Type B pancreatic cell (in vitro differentiated cells): ENCODE measurements at places on chromosomes 16 and 17. TPM values are rescaled to one million over a fixed set of nuclear protein-coding genes. Genes with fewer than 3 reads are reported as not detected.
A peak's percentile ranks its signal among the peaks of the same experiment; 100 is the strongest.

The TMEM88 gene
- total RNA-seq, result 4.5 and 10.2 TPM in 2 replicates

The ZNF385C gene
- 1.7 and 3.3 TPM in 2 replicates for total RNA-seq

The TEDC2 gene
- 10.5 and 31.6 TPM in 2 replicates for total RNA-seq

The CD300LF gene
- 0.19 TPM in 1 of 2 replicates, not detected in the other for total RNA-seq

The KRT28 gene
- 0.21 TPM in 1 of 2 replicates, not detected in the other for total RNA-seq

The SMG1 gene
- 77.0 and 80.5 TPM in 2 replicates for total RNA-seq

The TVP23A gene
- total RNA-seq, result 0.62 and 2.5 TPM in 2 replicates

The PRAC2 gene
- total RNA-seq, result not detected in 2 replicates

- H3K4me3 ChIP-seq, result no peak overlapping the region
- DNase-seq, result no peak
- peaks cover 7% of the 10 kb centered on the region for H3K36me3 ChIP-seq
These were observed 30.6 kb downstream of the MAP2K6 start for GRCh38 chr17:69445132-69445531.

DNA sequence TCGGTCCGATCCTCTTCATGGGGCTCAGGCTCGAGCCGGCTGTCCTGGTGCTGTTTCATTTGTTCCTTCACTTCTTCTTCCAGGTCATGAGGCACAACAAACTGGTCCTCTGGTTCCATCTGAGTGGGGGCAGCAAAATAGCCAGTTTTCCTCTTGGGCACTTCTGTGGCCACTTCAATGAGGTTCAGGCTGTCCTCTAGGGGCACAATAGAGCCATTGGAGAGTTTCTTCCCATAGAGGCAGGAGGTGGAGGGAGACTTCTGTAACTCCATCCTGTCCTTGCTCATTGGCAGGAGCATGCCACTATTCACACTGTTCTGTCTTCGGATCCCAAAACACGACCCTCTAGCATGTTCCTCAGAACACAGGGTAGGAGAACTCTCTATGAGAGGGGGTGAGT is 22.9 kb downstream of the MARVELD3 start:
- no peak for DNase-seq
- H3K36me3 ChIP-seq, result peaks cover 24% of the 10 kb centered on the region
- no peaks in the 10 kb centered on the region for H3K4me1 ChIP-seq
- no peak overlapping the region for H3K4me3 ChIP-seq

DNA sequence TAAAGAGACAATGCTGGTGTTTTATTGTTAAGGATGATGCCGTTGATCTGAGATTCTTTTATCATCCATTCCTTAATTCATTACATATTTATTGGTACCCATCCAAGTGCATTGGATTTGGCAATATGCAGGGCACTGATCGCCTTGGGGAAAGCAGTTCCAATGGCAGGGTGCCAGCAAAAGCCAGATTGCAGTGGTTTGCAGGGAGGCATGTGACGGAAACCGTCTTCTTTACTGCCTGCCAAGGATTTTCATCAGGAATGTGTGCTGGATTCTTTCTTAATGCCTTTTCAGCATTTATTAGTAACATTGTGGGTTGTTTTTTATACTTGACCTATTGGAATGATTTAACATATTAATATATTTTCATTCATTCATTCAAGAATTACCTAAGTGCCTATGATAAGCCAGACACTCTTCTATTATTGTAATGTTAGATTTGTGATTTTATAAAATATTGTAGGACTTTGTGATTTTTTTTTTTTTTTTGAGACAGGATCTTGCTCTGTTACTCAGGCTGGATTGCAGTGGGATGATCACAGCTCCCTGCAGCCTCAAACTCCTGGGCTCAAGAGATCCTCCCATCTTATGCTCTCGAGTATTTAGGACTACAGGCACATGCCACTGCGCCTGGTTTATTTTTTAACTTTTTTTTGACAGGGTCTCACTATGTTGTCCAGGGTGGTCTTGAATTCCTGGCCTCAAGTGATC is 93.4 kb upstream of the TNRC6A start:
- no peaks in the 10 kb centered on the region for H3K27me3 ChIP-seq
- no peak overlapping the region for H3K4me3 ChIP-seq
- H3K36me3 ChIP-seq, result no peaks in the 10 kb centered on the region
- DNase-seq, result no peak
- H3K27ac ChIP-seq, result no peak overlapping the region

GRCh38 chr17:63440127-63440769 is 5.9 kb downstream of the CYB561 start:
- peaks cover 4% of the 10 kb centered on the region for H3K27me3 ChIP-seq
- H3K4me1 ChIP-seq, result peaks cover 21% of the 10 kb centered on the region
- DNase-seq, result no peak
- no peak overlapping the region for H3K4me3 ChIP-seq
- peak overlapping the region; percentile 52 for H3K27ac ChIP-seq
- H3K36me3 ChIP-seq, result no peaks in the 10 kb centered on the region

- H3K27ac ChIP-seq, result peak overlapping the region; percentile 43
- H3K36me3 ChIP-seq, result no peaks in the 10 kb centered on the region
- no peaks in the 10 kb centered on the region for H3K27me3 ChIP-seq
- DNase-seq, result no peak
These were observed 2.0 kb upstream of the GLG1 start for GRCh38 chr16:74608944-74609343.

GRCh38 chr17:63439687-63440086 is 6.4 kb downstream of the CYB561 start:
- peak overlapping the region; percentile 52 for H3K27ac ChIP-seq
- peaks cover 21% of the 10 kb centered on the region for H3K4me1 ChIP-seq
- no peaks in the 10 kb centered on the region for H3K36me3 ChIP-seq
- H3K27me3 ChIP-seq, result no peaks in the 10 kb centered on the region

- H3K27ac ChIP-seq, result no peak overlapping the region
- no peaks in the 10 kb centered on the region for H3K27me3 ChIP-seq
- no peak for DNase-seq
- H3K4me1 ChIP-seq, result no peaks in the 10 kb centered on the region
These were observed 19.0 kb downstream of the C16orf96 start for GRCh38 chr16:4574919-4575705.

DNA sequence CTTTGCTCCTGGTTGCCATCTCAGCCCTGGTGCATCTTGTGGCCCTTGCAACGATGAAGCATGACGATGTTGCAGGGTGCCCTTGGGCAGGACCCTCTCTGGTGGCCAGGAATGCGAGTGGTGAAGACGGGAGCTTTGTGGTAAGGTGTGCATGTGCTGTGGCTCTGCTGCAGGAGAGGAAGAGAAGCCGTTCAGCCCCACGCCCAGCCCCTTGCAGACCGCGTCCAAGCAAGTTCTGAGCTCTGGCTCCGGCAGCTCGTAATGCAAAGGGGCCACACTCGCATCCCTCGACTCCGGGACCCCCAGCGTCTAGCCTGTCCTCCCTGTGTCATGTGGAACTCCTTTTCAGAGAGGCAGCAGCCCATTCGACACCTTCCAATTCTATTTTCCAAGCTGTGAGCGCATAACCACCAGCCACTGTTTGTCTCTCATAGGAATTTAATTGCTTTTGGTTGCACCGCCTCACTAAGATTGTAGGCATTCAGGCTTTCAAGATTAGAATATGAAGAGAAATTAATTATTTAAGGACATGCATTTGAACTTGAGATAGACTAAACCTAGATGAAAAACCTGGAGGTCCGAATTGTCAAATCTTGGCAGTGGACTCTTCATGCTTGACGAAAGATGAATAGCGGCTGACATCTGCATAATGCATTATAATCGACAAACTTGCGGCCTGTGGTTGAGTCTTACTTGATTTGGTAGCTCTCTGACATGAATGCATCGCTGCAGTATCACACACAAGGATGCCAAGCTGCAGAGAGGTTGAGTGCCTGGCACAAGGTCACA is 21.1 kb upstream of the KCNG4 start:
- DNase-seq, result no peak
- no peaks in the 10 kb centered on the region for H3K4me1 ChIP-seq
- H3K4me3 ChIP-seq, result no peak overlapping the region
- peaks cover 7% of the 10 kb centered on the region for H3K27me3 ChIP-seq

DNA sequence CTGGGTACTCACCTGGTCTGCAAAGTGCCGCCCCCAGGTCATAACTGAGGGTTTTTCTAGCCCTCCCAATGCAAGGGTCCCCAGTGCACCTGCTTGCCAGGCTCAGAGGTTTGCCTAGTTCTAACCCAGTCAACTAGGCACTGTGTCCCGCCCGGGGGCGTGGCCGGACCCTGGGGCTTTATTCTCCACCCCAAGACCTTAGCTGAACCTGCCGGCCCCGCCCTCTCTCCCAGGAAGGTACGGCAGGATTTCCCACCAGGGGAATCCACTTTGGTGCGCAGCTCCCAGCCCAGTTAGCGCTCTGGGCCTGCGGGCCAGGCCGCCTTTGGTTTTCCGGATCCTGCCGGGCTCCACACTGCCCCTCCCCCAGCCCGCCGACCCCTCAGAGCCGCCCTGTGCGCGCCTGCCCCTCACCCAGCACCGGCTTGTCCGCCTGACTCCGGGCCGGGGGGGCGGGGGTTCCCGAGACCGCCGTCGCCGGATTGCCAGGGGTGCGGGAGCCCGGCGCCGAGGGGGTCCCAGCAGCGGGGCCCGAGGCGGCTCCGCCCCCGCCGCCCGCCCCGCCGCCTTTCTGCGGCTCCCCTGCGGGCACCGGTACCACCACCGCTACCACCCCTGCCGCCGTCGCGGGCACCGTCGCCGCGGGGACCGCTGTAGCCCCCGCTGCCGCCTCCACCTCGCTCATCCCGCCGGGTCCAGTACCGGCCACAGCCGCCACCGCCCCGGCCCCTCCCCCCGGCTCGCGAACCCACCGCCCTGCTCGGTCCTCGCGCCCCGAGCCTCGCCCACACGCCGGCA is 424 bp downstream of the YBX2 start:
- H3K27ac ChIP-seq, result peak overlapping the region; percentile 61
- H3K4me1 ChIP-seq, result peaks cover 19% of the 10 kb centered on the region
- no peaks in the 10 kb centered on the region for H3K36me3 ChIP-seq

DNA sequence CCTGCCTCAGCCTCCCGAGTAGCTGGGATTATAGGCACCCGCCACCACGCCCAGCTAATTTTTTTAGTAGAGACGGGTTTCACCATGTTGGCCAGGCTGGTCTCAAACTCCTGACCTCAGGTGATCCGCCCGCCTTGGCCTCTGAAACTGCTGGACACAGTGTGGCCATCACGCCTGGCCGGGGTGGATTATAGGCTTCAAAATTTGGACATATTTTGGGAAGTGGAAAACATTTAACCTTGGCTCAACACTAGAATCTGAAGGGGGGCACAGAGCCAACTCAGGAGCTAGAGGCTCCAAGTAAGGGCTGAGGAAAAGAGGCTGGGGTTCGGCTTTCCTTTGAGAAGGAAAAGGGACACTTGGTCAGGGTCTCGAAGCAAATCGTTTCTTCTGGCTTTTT is 2.2 kb upstream of the CDK5R1 start:
- no peak overlapping the region for H3K27ac ChIP-seq
- DNase-seq, result peak; percentile 42
- peaks cover 20% of the 10 kb centered on the region for H3K4me1 ChIP-seq
- H3K4me3 ChIP-seq, result peak overlapping the region; percentile 69
- peaks cover 12% of the 10 kb centered on the region for H3K36me3 ChIP-seq

DNA sequence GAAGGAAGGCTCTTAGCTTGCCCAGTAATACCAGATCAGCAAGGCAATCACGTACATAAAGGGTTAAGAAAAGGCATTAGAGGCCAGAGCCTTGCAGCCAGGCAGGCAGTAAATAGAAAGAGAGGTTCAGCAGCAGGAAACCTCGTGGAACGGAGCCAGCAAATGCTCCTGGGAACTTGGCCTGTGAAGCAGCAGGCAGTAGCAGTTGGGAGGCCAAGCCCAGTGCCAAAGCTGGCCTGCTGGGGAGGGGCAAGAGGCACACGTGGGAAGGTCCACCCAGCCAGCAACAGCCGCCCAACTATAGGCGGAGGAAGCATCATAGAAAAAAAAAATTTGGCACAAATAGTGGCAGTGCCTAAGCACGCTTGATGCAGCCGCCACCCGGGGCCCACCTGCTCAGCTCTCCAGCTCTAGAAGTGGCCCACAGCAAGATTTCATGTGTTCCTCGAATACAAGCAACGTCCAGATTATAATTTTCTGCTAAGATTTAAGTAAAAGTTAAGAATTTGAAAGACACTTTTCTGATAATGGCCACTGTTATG is 2339.5 kb downstream of the TP53TG3F start:
- DNase-seq, result no peak
- no peaks in the 10 kb centered on the region for H3K4me1 ChIP-seq
- H3K27me3 ChIP-seq, result no peaks in the 10 kb centered on the region
- H3K36me3 ChIP-seq, result no peaks in the 10 kb centered on the region
- H3K4me3 ChIP-seq, result no peak overlapping the region

- peaks cover 19% of the 10 kb centered on the region for H3K27me3 ChIP-seq
- H3K27ac ChIP-seq, result no peak overlapping the region
- H3K4me1 ChIP-seq, result peaks cover 3% of the 10 kb centered on the region
- no peak for DNase-seq
These were observed 23.3 kb upstream of the CCL1 start for GRCh38 chr17:34386343-34386696.
